Right lobe of liver (tissue), 6 donors: ENCODE measurements at places on chromosomes 6 and 20.
A peak's percentile ranks its signal among the peaks of the same experiment; 100 is the strongest.

DNA sequence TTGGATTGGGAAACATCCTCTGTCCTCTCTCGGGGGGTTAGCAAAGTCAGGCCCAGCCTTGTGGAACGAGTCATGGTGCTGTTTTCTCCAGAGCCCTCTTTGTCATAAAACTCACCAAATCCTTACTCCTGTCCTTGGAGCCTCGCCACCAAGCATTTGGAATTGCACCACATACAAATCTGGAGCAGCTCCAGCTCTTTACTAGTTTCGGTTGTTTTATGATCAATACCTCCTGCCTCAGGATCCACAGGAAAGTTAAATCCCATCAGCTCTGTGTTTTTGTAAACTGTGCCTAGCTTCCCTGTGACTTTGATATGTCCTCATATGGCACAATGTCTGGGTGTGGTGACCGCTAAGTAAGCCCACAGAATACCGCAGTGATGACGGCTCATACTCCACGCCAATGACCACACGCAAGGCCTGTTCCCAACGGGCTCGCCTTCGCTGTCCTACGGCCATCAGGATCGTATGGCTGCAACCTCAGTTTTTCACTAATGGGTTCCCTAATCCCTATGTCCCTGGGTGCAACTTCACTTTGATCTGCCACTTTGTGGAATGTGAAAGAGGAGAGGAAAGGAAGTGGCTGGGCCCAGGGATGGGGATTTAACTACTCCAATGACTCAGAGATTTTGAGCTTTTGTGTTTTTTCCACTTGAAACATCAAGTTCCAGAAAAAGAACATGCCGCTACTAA lies 111.3 kb upstream of the FOXQ1 start:
- DNase-seq: no peak

DNA sequence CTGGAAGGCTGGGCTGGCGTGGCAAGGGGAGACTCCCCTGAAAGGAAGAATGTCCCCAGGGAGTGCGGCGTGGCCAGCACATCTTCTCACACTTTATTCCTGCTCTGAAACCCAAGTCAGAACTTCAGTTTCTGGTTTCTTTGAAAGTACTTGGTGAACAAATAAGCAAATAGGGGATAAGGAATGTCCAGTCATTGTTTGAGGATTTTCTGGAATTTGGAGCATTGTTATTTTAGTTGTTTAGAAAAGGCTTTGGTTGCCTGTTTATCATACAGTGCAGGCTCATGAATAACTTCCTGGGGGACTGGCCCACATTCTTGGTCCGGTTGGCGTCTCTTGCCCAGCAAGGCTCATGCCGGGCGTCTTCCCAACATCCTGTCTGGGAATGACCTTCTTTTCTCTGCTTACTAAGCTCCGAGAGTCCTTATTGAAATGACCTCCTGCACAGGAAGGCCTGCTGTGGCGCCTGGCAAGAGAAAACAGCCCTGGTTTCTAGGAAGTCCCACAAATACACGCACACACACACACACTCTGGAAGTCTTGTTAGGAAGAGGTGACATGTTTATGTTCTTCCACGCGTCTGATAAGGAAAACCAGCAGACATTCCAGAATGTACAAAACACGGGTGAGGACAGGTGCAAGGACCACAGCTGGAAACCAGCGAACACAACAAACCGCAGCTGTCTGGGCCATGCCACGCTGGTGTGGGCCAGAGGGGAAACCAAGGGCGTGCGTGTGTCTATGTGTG lies 71.9 kb downstream of the TMEM170B start:
- peak; percentile 54 for DNase-seq

GRCh38 chr6:56891754-56892153 lies 63.2 kb upstream of the BEND6 start:
- no peak for DNase-seq

DNA sequence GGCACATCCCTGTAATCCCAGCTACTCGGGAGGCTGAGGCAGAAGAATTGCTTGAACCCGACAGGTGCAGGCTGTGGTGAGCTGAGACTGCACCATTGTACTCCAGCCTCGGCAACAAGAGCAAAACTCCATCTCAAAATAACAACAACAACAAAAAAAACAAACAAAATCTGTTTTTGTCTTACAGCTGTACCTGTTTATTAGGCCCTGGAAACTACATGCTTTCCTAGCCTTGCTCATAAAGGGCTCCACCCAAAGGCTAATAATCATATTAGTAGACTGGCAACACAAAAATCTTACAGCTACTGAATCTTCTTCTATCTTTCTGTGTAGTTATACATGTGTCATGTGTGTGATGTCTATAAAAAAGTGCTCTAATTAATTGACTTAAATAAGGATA lies 503.9 kb upstream of the EYS start:
- DNase-seq: no peak

DNA sequence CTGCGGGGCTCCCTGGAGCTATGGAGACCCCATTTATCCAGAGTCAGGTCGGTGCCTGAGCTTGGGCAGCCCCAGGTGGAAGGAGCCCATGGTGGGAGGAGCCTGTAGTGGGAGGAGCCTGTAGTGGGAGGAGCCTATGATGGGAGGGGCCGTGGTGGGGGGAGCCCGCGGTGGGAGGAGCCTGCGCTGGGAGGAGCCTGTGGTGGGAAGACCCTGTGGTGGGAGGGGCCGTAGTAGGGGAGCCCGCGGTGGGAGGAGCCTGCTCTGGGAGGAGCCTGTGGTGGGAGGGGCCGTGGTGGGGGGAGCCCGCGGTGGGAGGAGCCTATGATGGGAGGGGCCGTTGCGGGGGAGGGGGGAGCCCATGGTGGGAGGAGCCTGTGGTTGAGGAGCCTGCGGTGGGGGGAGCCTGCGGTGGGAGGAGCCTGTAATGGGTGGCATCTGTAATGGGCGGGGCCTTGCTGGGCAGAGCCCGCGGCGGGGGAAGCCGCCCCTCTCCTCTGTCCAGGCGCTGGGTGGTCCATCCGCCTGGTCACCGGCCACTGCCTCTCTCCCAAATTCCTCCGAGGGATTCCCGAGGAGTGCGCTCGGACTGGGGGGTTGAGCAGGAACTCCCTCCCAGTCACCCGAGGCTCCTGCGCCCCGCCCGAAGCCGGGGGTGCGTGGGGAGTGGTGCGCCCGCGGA lies 567 bp upstream of the FNDC11 start:
- DNase-seq: no peak

DNA sequence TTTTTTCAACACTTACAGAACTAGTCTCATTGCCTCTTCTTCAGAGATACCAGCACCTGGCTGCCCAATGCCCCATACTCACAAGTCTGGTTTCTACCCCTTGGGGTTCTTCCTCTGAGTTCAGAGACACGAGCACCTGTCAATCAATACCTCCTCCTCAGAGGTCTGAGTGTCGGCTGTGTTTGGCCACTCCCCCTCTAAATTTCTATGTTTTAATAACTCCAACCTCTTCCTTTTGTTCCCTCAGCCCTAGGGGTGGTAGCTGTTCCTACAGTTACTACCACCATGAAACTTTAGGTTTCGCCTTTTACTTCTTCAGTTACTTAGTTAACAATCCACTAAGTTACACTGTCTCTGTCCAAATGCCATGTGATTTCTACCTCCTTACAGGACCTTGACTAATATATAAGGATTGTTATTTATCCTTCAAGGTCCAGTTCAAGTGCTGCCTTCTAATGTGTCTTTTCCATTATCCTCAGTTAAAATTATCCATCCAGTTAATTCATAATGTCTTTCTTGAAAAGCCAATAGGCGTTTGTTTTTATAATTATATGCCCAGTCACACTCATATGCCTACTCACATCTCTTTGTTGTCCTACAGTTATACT lies 14.6 kb upstream of the PHF20 start:
- DNase-seq: no peak

- DNase-seq: no peak
These were observed 21.7 kb downstream of the VPS52 start for GRCh38 chr6:33249732-33250630.

- no peak for DNase-seq
These were observed 12.4 kb upstream of the DACT2 start for GRCh38 chr6:168332020-168332419.

DNA sequence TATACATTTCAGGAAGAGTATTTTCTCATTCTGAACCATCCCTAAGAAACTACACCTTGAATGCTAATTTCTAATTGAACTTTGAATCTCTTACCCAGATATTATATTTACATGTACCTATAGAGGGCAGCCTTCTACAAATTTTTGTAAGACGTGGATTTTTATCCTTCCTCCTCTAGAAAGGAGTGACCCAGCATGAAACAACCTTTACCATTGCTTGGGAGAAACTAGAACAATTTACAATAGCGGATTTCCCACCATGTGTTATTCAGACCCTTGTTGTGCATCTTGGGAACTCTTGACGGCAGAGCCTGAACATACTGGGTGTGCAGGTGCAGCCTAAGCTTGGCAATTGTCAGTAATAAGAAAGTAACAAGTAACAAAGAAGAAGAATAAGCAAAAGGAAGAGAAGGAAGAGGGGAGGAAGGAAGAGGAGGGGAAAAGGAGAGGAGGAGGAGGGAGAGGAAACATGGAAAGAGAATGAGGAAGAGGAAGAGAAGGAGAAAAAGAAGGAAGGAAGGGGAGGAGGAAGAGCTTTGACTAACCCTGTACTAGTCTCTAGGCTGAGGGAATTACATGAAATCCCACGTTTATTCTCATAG lies 10.8 kb upstream of the TAAR1 start:
- DNase-seq: no peak

- DNase-seq: no peak
These were observed 18.2 kb downstream of the AKAP12 start for GRCh38 chr6:151257985-151258445.

- DNase-seq: no peak
These were observed 37.8 kb upstream of the SNRPB2 start for GRCh38 chr20:16692009-16692408.

DNA sequence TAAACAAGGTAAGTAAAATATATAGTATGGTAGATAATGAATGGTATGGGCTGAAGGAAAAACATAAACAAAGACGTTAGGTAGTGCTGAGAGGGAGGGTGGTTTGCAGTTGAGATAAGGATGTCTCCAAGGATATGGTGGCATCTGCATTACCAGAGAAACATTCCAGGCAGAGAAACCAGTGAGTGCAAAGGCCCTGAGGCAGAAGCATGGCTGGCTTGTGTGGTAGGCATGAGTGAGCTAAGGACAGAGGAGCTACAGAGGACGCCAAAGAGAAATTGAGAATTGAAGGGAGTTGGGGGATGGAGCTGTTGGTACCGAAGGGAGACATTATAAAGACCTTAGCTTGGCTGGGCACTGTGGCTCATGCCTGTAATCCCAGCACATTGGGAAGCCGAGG lies 18.4 kb upstream of the TFAP2A start:
- DNase-seq: no peak

GRCh38 chr6:149938571-149939355 lies 3.1 kb upstream of the ULBP2 start:
- no peak for DNase-seq

- no peak for DNase-seq
These were observed 12.4 kb downstream of the BPI start for GRCh38 chr20:38316341-38316740.

GRCh38 chr6:10429638-10430427 lies 15.0 kb upstream of the TFAP2A start:
- DNase-seq: no peak

- DNase-seq: no peak
These were observed 6.0 kb upstream of the VNN1 start for GRCh38 chr6:132719736-132720448.

GRCh38 chr6:41424370-41425058 lies 89.1 kb downstream of the NCR2 start:
- DNase-seq: peak; percentile 65

DNA sequence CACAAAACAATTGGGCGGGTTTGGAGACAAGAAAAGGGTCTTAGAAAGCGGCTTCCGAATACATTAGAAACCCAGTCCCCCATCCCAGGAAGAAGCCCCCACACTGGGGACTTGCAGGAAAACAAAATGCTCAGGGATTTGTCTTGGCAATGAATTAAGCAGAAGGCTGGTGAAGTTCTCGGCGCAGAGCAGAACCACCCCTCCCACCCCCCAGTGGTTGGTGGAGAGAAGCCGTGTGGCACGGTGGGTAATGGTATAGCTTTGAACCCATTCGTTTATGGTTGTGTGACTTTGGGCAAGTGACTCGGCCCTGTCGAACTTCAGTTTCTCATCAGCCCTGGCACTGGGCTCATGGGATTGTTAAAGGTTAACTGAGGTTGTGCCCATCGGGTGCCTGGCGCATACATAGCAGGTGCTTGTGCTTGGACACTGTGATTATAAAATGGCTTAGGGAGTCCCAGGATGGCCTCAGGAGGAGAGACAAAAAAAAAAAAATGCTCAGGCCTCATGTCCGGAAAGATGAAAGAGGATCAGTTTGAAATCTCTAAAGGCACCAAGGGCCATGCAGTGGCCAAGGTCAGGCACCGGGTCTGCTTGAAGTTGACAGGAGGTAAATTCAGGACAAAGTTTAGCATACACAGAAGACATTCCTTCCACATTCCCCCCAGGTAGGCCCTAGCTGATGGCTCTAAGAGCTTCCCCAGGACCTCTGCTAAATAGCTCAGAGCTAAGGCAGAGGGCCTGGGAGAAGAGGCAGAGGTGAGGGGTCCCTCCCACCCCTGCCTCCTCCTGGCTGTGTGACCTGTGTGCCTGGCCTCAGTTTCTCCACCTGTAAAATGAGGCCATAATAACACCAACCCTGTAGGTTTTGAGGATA lies 120.1 kb upstream of the PTPN1 start:
- DNase-seq: peak; percentile 88
